ENCODE measurements at places on chromosomes 12 and 14.
A peak's percentile ranks its signal among the peaks of the same experiment; 100 is the strongest.

DNA sequence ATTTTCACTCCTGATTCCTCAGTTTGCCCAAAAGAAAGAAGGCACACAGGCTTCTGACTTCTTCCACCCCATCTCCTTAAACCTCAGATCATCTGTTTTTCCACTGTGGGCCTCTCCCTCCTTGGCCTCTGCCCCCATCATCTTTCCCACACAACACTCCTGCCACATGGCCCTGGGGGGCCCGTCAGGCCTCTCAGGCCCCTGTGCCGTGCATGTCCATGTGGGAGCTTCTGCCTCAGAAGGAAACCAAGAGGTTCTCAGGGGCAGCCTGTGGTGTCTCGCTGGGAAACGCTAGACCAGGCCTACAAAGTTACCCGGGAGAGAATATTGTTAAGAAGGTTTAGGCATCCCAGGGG lies 8.0 kb downstream of the KLHL33 start:
- DNase-seq = no peak

DNA sequence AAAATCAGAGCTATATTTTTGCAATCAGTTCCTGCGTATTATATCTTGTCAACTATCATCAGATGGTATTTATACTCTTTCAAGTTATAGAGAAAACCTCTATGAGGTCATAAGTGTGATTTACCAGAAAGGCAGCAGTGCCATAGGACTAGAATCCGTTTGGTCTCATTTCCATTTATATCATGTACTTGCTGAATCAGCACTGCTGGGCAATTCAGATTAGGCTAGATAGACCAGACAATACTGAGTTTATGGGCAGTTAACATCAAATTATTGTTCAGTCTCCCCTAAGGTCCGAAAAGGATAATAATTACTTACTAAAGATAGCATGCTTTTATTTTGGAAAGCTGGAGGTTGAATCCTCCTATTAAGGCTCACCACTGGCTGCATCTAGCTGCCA lies 6.8 kb upstream of the KERA start:
- no peak for DNase-seq

- no peak for DNase-seq
These were observed 50.8 kb downstream of the DGLUCY start for GRCh38 chr14:91164676-91165075.

DNA sequence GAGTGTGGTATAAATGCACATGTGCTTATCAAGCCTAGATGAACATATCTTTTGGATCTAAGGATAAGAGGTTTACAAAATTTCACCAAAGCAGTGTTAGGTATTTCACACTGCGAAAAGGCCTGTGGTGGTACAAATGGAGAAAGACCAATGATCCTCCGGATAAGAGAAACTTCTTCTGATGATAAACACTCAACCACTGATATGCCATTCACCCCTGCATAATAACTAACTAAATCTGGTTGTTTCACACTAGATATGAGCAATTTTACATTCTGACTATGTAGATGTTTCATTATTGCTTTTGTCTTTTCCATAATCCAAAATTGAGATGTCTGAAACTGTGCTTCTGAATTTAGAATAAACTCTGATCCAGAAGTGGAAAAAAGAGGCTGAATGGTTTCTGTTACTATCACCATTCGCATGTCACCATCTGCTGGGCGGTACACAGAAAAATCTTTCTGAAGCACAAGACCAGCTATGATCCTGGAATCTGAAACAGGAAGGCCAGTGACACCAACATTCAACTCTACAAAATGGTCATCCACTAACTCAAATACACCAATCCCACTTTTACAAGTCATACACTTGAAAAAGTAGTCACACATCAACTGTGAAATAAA lies 1.3 kb downstream of the BBS10 start:
- no peak for DNase-seq

DNA sequence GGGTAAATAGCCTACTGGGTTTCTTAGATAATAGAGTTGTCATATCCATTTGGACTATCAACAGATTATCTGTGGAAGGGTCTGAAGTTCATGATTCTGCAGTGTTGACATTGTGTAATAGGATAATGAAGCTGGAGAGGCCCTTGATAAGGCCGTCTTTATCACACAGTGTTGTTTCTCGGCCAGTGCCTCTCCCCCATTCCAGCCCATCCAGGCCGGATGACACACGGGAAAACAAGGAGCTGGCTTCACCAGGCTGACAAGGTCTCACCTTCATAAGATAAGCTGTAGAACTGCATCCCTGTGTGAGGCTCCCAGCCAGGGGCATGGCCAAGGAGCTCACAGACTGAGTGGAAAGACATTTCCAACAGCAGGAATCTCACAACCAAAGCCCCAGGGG lies 8.7 kb upstream of the EML1 start:
- no peak for DNase-seq

DNA sequence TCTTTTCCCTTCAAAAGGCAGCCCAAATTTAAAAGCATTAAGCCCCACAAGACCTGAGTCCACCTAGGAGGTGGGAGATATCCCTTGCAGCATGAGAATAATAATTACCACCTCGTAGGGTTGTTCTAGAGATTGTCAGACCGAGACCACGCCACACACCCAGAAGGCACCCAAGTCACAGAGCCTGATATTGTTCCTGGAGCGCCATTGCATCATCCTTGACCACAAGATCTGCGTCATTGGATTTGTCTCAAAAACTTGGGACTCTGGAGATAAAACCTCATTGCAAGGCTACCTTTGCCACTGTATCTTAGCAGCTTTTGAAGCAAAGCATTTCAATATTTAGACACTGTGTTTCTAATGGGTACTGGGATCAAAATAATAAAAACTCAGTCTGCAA lies 29.4 kb upstream of the PPP2R5C start:
- DNase-seq = no peak

- peak; percentile 100 for DNase-seq
These were observed 19.7 kb upstream of the FOS start for GRCh38 chr14:75258803-75259509.

DNA sequence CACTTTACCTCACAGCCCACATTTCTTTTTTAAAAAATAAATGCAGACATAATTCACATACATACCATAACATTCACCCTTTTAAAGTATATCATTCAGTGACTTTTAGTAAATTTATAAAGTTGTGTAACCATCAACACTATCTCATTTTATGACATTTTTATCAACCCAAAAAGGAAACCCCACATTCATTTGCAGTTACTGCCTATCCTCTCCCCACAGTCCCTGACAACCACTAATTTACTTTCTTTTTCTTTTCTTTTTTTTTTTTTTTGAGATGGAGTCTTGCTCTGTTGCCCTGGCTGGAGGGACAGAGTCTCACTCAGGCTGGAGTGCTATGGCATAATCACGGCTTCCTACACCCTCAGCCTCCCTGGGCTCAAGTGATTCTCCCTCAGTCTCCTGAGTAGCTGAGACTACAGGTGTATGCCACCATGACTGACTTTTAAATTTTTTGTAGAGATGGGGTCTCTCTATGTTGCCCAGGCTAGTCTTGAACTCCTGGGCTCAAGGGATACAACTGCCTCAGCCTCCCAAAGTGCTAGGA lies 1.5 kb upstream of the EP400 start:
- DNase-seq = no peak

GRCh38 chr12:51393676-51394545 lies 2.7 kb upstream of the GALNT6 start:
- peak; percentile 42 for DNase-seq

DNA sequence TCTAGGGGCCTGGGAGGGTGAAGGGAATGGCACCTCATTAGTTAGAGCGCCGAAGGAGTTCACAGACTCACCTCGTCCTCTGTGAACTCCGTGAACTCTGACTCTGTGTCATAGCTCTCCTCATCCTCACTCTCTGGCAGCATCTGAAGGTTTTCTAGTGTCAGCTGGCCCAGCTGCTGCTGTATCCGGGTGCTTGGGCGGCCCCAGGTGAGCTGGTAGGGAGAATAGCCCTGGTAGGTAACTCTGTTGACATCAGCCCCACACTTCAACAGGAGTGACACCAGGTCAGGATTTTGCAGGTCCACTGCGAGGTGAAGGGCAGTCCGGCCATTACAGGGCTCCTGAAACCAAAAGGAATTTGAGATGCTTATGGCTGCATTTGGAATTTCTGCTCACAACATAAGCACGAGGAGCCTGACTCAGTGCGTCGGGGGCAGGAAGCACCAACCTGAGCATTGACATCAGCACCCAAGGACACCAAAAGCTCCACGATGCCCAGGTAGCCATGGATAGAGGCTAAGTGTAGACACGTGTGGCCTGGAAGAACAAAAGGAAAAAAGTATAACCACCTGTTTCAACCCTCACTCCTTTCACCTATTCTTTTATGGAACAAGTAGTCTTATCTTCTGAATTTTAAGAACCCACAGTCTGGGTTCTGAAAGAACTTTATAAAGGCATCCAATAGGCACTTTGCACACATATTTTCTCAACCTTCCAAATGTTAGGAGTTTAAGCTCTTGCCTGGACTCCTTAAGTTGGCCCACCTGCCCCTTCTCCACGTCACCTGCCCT lies 2.0 kb downstream of the NFKBIA start:
- peak; percentile 72 for DNase-seq

DNA sequence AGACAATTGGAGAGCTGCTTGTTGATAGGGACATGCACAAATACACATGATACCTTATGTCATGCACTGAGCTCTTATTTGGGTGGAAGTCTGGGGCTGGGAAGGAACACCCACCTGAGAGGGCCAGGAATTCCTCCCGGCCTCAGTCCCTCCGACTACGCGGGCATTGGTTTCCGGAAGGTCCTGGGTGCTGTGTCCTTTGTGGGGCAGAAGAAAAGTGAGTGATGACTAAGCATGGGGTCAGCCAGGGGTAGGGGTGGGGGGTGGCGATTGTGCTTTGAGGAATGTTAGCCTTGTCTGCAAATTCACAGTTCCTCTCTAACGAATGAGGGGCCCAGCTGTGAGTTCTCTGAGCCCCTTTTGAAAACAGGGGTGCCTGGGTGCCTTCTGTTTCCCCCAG lies 798 bp downstream of the CELA1 start:
- DNase-seq = no peak

DNA sequence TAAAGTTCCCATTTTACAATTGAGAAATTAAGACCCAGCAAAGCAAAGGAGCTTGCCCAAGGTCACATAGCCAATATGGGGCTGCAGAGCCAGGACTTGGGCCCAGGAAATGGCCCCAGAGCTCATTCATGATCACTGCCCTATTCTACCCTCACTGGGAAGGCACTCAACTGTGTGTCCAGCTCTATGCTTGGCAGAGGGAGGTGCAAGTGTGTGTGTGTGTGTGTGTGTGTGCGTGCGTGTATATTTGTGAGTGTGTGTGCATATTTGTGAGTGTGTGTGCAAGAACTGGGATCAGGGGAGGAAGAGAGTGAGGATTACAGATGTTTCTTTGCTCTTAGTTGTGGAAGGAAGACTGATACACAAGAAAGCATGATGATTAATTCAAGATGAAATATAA lies 151.2 kb upstream of the CRY1 start:
- DNase-seq = no peak

GRCh38 chr12:115144425-115144824 lies 460.4 kb upstream of the TBX3 start:
- DNase-seq = no peak

GRCh38 chr14:55873169-55873568 lies 245.0 kb upstream of the PELI2 start:
- no peak for DNase-seq

GRCh38 chr12:53265783-53266182 lies 2.3 kb upstream of the ESPL1 start:
- DNase-seq = no peak

- no peak for DNase-seq
These were observed at the start of gene CCDC198 for GRCh38 chr14:57493467-57494181. TSS of gene CCDC198 (minus strand) at chr14:57493857. CDS start at chr14:57493715, 142 bp downstream.

- no peak for DNase-seq
These were observed 49.5 kb downstream of the MYF5 start for GRCh38 chr12:80766210-80766609.

- DNase-seq = no peak
These were observed 72.1 kb upstream of the DUSP6 start for GRCh38 chr12:89424389-89424788.

DNA sequence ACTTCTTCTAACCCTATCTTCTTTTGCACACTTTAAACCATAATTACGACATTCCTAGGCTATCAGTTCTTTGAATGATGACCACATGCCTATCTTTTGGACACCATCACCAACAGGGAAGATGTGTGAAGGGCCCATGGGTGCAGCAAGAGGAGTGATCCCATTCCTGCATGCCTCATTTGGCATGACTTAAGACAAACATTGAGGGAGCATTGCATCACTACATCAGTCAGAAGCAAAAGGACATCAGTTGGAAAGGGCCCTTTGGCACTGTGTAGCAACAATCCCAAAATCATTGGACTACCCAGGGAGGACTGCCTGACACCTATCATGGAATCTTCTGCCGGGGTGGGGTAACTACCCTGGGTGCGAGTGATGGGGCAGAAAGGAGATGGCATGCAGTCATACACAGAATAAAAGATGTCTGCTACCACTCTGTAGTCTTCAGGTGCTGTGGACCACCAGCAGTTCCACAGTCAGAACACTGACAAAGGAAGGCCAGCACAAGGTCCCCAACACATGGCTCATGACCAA lies 10.7 kb upstream of the TMBIM6 start:
- no peak for DNase-seq

DNA sequence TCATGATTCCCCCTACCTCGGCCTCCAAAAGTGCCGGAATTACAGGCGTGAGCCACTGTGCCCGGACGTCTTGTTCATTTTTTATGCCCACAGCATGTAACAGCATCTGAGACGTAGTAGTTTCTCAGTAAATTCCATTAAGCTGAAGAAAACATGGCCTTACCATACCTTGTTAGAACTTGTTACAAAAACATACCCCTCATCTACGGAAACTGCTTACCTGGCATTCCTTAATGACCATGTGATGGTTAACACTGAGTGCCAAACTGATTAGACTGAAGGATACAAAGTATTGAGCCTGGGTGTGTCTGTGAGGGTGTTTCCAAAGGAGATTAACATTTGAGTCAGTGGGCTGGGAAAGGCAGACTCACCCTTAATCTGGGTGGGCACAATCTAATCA lies 186.8 kb downstream of the CEP128 start:
- no peak for DNase-seq

GRCh38 chr12:59940631-59941342 lies 345.0 kb downstream of the SLC16A7 start:
- no peak for DNase-seq

DNA sequence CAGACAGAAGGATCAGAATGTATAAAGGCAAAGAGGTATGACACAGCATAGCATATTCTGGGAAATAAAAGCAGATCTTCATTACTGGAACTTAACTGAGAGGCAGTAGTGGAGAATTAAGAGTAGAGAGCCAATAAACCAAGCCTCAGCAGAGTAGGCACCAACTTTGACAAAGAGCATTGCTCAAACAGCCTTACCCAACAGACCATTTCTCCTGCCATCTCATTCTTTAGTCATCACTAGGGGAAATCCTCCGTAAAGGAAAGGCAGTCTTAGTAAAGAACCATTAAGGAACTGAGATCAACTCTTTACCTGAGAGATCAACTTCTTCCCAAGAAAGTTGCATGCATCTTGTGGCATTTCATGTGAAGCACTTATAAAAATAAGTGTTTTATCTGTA lies 36.6 kb downstream of the SENP1 start:
- no peak for DNase-seq

- DNase-seq = no peak
These were observed 12.0 kb downstream of the DLK1 start for GRCh38 chr14:100738704-100739131.

DNA sequence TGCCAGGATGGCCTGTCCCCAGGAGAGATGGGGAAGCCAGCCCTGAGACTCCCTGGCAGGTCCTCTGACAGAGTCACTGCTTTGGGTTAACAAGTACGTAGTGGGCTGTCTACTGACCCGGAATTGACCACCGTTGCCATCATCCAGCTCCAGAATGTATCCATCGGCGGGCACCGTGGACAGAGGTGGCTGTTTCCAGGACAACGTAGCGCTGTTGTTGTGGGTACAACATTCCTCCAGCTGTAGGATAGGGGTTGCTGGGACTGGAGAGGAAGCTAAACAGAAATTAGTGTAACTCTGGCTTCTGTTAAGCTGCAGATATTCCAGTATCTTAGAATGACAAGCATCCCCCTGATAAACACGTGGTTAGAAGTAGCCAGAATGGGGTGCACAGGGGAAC lies 56.3 kb upstream of the PYGL start:
- DNase-seq = no peak

Data from T-helper 2 cell (primary cell).